ENCODE measurements at places on chromosomes 13 and 19. TPM values are rescaled to one million over a fixed set of nuclear protein-coding genes. Genes with fewer than 3 reads are reported as not detected.

GRCh38 chr19:15284896-15285295, 47.4 kb downstream of the BRD4 start:
- no peak for DNase-seq

GRCh38 chr13:41345914-41346589, 35.0 kb downstream of the NAA16 start:
- no peak for DNase-seq

DNA sequence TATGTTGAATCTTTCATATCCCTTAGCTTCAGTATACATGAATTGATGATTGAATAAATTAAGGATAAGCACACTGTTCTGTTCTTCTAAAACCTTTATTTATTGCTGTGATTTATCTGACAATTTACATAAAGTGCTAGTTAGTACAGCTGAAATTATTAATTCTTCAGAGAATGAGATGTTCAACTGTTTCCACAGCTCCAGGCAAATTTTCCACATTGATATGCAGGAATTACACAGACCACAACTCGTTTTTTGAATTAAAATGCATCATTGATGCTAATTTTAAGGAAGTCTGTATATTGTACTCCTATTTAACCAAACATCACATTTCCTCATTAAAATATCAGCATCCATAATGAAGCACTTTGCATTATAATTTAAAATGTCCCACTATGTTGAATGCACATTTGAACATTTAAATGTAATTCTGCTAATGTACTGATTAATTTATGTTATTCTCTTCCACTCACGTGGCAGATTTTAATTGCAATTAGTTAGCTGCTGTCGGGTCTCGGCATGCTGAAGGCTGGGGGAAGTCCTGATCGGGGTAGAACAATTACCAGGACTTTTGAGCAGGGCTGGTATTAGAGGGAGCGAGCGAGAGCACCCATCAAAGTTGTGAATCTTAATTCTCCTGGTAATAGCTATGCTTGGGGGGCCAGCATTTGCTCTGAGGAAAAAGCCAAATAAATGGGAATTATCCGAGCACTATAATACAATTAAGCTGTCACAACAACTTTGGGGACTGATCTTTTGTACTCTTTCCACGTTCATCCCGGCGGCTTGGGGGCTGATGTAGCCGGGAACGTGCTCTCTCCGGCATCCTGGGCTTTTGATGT, 136.7 kb upstream of the TMTC4 start:
- DNase-seq, result no peak

- peak; percentile 34 for DNase-seq
Measured at GRCh38 chr19:14361824-14362223, 19.4 kb upstream of the ADGRE5 start.

DNA sequence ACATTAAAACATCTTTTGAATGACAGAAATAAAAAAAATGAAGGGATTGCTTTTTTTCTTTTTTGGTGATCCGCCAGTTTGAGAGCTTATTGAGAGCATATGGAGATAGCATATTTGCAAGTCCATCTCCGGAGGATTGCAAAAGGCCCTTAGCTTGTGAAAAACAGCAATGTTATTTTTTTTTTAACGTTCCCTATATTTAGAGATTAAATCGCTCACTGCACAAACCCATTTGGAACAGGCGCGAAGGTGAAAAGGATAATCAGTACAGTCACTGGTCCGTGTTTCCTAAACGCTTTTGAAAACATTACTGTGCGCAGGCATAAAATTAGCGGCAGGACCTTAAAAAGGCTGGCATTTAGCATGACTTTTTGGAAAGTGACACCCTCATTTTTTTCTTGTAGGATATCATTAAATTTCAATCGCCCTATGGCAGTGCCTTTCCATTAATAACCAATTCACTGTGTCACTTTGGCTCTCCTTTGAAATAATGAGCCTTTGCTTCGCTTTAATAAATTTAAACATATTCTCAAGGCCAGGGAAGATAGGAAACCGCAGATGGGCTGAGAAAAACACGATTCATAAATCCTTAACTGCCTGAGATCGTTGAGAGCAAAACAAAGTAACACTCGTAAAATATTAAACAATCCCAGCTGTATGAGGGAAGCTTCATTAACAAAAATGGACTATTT, 342.2 kb downstream of the DACH1 start:
- DNase-seq, result peak; percentile 86

GRCh38 chr13:25973576-25973975, 78.2 kb downstream of the SHISA2 start:
- DNase-seq, result no peak

The CEACAM8 gene
- not detected for total RNA-seq

Data from fibroblast of villous mesenchyme (primary cell).